ENCODE measurements at places on chromosomes 7 and 10. TPM values are rescaled to one million over a fixed set of nuclear protein-coding genes. Genes with fewer than 3 reads are reported as not detected.

DNA sequence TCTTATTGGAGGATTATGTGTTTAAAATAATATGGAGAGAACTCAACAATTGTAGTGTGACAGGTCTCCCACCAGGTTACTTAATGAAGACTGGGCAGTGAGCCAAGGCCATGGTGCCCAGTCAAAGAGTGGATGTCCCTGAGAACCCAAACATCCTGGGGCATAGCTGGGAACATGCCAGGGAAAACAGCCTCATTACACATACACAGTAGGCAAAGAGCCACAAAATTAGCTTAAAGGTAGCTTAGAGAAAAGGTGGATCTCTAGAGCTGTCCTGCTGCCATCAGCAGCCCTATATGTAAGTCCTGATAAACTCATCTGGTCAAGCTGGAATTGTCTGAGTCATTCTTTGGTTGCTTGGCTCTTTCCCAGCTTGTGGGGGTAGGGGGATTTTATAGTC is 287.8 kb downstream of the PHF14 start:
- H3K4me3 ChIP-seq = no peak overlapping the region
- no peaks in the 10 kb centered on the region for H3K36me3 ChIP-seq
- no peaks in the 10 kb centered on the region for H3K27me3 ChIP-seq

DNA sequence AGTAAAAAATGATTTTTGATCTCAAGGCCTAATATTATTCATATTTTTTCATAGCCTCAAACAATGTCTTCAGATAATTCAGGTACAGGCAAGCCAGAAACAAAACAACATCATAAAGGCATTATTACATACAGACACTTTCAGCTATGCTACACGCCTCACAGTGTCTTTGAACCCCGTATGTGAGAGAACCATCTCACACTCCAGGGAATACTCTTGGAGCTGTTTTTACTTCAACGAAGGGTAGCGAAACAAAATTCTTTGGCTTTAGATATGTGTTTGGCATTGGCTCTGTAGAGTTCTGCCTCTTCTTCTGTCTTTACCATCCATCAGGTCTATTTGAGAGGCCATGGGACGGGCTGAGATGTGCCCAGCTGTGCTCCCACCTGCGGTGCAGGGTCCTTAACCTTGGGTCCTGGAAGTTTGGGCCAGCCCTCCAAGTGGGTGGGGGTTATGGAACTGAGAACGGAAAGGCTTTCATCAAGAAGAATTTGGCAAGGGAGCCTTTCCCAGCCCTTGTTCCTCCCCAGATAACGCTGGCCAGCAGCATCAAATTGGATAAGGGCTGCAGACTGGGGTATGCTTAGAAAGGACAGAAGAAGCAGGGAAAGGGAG is 276.9 kb downstream of the TCF7L2 start:
- no peaks in the 10 kb centered on the region for H3K27me3 ChIP-seq
- no peak overlapping the region for H3K4me3 ChIP-seq
- no peaks in the 10 kb centered on the region for H3K36me3 ChIP-seq
- peak overlapping the region; percentile 10 for H3K27ac ChIP-seq

GRCh38 chr7:17581301-17581700 is 282.8 kb downstream of the AHR start:
- no peak for DNase-seq
- H3K4me1 ChIP-seq = no peaks in the 10 kb centered on the region
- no peak overlapping the region for H3K27ac ChIP-seq
- H3K4me3 ChIP-seq = no peak overlapping the region
- no peaks in the 10 kb centered on the region for H3K36me3 ChIP-seq
- H3K27me3 ChIP-seq = no peaks in the 10 kb centered on the region

GRCh38 chr7:107594961-107595737 is 15.1 kb downstream of the BCAP29 start:
- H3K27me3 ChIP-seq = no peaks in the 10 kb centered on the region
- no peak overlapping the region for H3K4me3 ChIP-seq
- H3K4me1 ChIP-seq = no peaks in the 10 kb centered on the region
- no peak overlapping the region for H3K27ac ChIP-seq
- no peaks in the 10 kb centered on the region for H3K36me3 ChIP-seq

- no peak for DNase-seq
- H3K36me3 ChIP-seq = no peaks in the 10 kb centered on the region
- no peak overlapping the region for H3K27ac ChIP-seq
- no peak overlapping the region for H3K4me3 ChIP-seq
Observed at GRCh38 chr7:151992375-151992774, 33.1 kb upstream of the GALNT11 start.

- H3K36me3 ChIP-seq = no peaks in the 10 kb centered on the region
- H3K4me1 ChIP-seq = no peaks in the 10 kb centered on the region
- H3K27ac ChIP-seq = no peak overlapping the region
- no peak overlapping the region for H3K4me3 ChIP-seq
- no peaks in the 10 kb centered on the region for H3K27me3 ChIP-seq
- no peak for DNase-seq
Observed at GRCh38 chr7:66517212-66517909, 111.3 kb upstream of the KCTD7 start.

DNA sequence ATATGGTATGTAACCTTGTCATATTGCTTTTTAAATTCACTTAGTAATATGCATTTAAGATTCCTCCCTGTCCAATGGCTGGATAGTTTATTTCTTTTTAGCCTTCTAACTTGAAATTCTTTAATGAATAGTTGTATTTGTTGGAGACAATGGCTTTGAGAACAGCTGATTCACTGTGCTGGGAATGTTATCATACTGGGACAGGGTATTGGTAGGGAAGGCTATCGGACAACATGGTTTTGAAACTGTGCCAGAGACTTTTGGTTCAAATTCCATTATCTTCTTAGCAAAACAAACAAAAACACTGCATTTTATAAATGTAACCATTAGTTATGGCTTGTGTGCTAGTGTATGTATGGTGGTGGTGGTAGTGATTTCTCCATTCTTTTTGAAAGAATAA is 517.1 kb upstream of the ANKRD30A start:
- H3K27me3 ChIP-seq = no peaks in the 10 kb centered on the region
- H3K4me1 ChIP-seq = peaks cover 15% of the 10 kb centered on the region
- no peaks in the 10 kb centered on the region for H3K36me3 ChIP-seq
- no peak overlapping the region for H3K27ac ChIP-seq
- H3K4me3 ChIP-seq = no peak overlapping the region

GRCh38 chr7:139651914-139652313 is 125.9 kb downstream of the HIPK2 start:
- no peak overlapping the region for H3K4me3 ChIP-seq
- H3K4me1 ChIP-seq = peaks cover 46% of the 10 kb centered on the region
- H3K27me3 ChIP-seq = no peaks in the 10 kb centered on the region
- no peak for DNase-seq

DNA sequence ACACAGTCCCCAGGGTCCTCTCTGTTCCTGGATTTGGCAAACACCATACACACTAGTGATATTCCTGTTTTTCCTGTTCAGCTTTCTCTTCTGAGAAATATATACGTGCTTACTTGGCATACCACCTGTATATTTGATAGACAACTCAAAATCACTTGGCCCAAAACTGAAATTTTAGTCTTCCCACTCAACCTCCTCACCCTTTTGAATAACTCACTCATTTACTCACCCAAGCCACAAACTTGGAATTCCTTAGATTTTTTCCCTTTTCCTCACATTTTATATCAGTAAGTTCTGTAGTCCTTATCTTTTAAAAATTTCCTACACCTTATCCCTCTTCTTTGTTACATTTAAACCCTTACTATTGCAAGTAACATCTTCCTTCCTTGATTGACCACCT is 143.4 kb downstream of the PPP1R3A start:
- DNase-seq = no peak
- no peak overlapping the region for H3K27ac ChIP-seq
- no peaks in the 10 kb centered on the region for H3K4me1 ChIP-seq
- H3K36me3 ChIP-seq = no peaks in the 10 kb centered on the region
- H3K27me3 ChIP-seq = no peaks in the 10 kb centered on the region

GRCh38 chr7:36202398-36202797 is 49.3 kb downstream of the EEPD1 start:
- H3K36me3 ChIP-seq = no peaks in the 10 kb centered on the region
- DNase-seq = no peak
- no peak overlapping the region for H3K4me3 ChIP-seq
- no peaks in the 10 kb centered on the region for H3K27me3 ChIP-seq

GRCh38 chr10:9878383-9878782 is 1139.3 kb upstream of the CELF2 start:
- no peaks in the 10 kb centered on the region for H3K4me1 ChIP-seq
- H3K27ac ChIP-seq = no peak overlapping the region
- no peaks in the 10 kb centered on the region for H3K27me3 ChIP-seq
- no peaks in the 10 kb centered on the region for H3K36me3 ChIP-seq
- DNase-seq = no peak

GRCh38 chr10:117818721-117819120 is 228.0 kb downstream of the RAB11FIP2 start:
- no peaks in the 10 kb centered on the region for H3K4me1 ChIP-seq
- no peak for DNase-seq
- no peak overlapping the region for H3K4me3 ChIP-seq
- H3K36me3 ChIP-seq = no peaks in the 10 kb centered on the region
- H3K27ac ChIP-seq = no peak overlapping the region
- peaks cover 4% of the 10 kb centered on the region for H3K27me3 ChIP-seq

DNA sequence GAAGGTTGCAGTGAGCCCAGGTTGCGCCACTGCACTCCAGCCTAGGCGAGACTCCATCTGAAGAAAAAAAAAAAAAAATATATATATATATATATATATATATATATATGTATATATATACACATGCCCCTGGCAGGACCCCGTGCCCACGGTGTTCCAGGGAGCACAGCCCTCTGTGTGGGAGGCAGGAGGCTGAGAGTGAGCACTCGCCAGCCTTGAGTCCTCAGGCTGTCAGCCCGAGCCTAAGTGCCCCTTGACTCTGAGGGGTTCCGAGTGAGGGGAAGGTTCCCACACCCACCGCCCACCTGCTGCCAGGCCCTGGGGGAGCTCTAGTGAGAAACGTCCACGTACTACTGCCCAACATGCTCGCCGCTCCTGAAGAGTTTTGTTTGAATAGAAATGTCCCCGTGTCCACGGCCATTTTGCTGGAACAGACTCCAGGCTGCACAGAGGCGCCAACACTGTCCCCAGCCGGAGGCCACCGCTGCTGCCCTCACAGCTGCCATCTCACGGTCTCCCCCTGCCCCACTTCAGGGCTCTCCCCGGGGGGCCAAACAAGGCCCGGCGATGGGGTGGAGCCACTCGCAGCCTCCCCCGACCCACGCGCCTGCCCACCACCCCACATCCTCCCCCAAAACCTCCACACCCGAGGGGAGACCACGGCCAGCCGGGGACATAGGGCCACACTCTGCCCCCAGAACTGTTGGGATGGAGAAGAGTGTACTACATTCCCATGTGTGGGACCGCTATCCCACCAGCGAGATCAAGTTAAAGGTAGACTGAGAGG is 62.8 kb upstream of the EBF3 start:
- H3K27ac ChIP-seq = no peak overlapping the region
- H3K36me3 ChIP-seq = no peaks in the 10 kb centered on the region
- H3K4me1 ChIP-seq = no peaks in the 10 kb centered on the region

DNA sequence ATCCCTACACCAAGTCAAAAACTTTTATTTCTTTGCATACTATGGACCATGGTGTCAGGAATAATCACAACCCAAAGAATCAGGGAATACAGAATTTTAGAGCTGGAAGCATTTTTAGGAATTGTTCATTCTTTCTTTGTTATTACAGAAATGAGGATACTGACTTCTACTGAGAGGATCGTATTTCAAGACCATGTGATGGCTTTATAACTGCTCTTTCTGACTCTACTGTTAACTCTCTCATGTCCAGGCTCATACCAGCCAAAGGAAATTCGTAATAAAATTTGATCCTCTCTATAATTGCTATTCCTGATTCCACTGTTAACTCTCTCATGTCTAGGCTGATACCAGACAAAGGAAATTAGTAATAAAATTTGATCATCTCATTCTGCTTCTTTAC is 1050.9 kb upstream of the C7orf33 start:
- H3K36me3 ChIP-seq = no peaks in the 10 kb centered on the region
- DNase-seq = no peak
- H3K4me1 ChIP-seq = no peaks in the 10 kb centered on the region
- H3K27ac ChIP-seq = no peak overlapping the region
- no peak overlapping the region for H3K4me3 ChIP-seq

GRCh38 chr10:60479305-60480020 is 89.8 kb upstream of the ANK3 start:
- H3K27me3 ChIP-seq = no peaks in the 10 kb centered on the region
- no peaks in the 10 kb centered on the region for H3K4me1 ChIP-seq
- no peaks in the 10 kb centered on the region for H3K36me3 ChIP-seq
- H3K27ac ChIP-seq = no peak overlapping the region

DNA sequence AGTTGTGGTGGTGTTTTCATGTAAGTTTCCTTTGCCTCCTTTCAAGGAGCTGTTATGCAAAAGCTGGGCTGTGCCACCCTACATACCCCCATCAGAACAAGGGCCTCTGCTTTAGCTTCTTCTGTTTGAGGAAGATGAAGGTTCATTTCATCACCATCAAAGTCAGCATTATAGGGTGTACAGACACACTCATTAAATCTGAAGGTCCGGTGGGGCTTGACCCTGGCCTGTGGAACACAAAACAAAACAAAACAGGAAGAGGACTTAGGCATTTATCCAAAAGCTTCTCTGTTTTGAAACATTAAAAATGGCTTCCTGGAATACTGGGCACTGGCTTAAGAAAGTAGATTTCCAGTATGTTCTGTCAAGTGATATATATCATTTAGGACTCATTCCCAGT is 15.8 kb downstream of the POLR3A start:
- no peaks in the 10 kb centered on the region for H3K4me1 ChIP-seq
- no peak for DNase-seq
- H3K36me3 ChIP-seq = peaks cover 30% of the 10 kb centered on the region
- no peak overlapping the region for H3K27ac ChIP-seq
- no peak overlapping the region for H3K4me3 ChIP-seq

DNA sequence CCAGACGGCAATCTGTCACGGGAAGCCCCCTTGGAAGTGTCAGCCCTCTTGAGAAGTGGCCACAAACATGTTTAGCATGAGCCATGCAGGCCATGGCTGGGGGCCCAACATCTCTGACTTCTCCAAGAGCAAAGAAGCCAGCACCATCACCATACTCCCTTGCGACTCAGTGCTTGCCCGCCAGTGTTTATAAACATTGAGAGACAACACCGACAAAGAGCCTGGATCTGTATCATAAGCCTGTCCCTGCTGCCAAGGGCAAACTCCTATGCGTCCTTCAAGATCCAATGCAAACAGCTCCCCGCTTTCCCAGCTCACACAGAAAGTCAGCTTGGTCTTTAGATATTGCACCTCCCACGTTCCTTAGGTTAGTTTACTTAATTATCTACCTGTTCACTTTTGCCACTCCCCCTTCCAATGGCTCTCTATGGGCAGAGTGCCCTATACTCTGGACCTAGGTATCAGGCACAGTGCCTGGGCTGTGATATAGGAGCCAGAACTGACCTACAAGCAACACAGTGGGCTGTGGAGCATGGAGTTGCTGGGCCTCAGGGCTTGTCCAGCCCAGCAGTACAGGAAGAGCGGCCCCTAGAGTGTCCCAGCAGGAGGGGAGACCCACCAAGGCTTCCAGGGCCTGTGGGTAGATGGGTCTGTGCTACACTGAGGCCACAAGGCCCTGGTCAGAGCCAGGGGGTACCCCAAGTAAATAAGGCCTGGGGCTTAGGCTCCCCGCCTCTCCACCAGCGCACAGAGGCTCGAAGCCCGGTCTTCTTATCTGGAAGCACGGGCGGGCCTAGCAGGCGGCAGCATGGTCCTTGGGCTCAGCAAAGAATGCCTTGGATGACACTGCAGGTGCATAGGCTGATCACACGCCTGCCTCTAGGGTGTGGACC is 37.7 kb downstream of the CAMK2B start:
- no peak overlapping the region for H3K4me3 ChIP-seq
- no peaks in the 10 kb centered on the region for H3K36me3 ChIP-seq
- H3K4me1 ChIP-seq = no peaks in the 10 kb centered on the region
- no peak overlapping the region for H3K27ac ChIP-seq
- no peak for DNase-seq

Gene ZFAND4
- 32.2 TPM for total RNA-seq

Gene RAB19
- not detected for total RNA-seq

Gene TWIST1
- 45.9 TPM for total RNA-seq

Gene TEX36
- total RNA-seq = not detected

Gene FBXL13
- 2.4 TPM for total RNA-seq

Gene CD36
- total RNA-seq = 261 TPM

Gene GIMAP7
- total RNA-seq = 25.7 TPM

Gene DPY19L1
- total RNA-seq = 11.1 TPM

Gene RNF148
- total RNA-seq = not detected

Gene OR9A2
- total RNA-seq = not detected

All from tibial nerve (tissue), 4 donors.